Stimulated activated CD4-positive, alpha-beta T cell treated with anti-CD3 and anti-CD28 coated beads, Interleukin-1b, Interleukin-23, amount 100 ng/mL, for 24 hours (primary cell): ENCODE measurements at places on chromosomes 4 and X.

GRCh38 chrX:72270316-72270866, 6.7 kb downstream of the RPS4X start:
- DNase-seq: no peak

GRCh38 chrX:154443992-154444754, at the start of gene FAM50A:
Gene FAM50A (plus strand): TSS chrX:154444141. CDS start chrX:154444236, 95 bp downstream.
- DNase-seq: peak; percentile 60

GRCh38 chr4:77662396-77662795, 56.8 kb downstream of the CXCL13 start:
- no peak for DNase-seq

DNA sequence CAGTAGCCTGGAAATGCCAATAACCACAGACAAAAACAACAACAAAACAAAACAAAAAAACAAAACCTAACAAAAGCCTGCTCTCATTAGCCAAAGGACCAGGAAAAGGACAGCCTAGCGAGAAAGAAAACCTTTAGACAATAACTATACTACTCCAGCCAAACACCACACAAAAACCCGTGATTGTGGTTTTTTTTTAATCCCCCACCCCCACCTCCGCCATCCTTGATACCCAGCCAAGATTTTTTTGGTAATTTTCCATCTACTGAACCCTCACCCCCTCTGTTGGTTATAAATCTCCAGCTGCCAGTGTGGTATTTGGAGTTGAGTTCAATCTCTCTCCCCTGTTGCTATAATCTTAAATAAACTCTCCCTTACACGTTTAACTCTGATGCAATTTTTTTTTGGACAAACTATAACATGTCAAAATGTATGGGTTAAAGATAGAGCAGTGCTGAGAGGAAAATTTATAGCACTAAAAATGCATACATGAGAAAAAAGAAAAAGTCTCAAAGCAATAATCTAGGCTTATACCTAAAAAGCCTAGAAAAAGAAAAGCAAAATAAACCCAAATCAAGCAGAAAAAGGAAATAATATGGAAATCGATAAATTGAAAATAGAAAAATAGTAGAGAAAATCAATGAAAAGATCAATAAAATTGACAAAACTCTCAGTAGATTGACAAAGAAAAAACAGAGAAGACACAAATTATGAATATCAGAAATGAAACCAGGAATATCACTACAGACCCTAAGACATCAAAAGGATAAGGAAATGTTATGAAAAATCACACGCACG, 83.7 kb downstream of the NAT8L start:
- DNase-seq: no peak
